ENCODE measurements at places on chromosomes 13 and 19.

GRCh38 chr19:1122972-1123363 is 19.2 kb downstream of the GPX4 start:
- DNase-seq = no peak

DNA sequence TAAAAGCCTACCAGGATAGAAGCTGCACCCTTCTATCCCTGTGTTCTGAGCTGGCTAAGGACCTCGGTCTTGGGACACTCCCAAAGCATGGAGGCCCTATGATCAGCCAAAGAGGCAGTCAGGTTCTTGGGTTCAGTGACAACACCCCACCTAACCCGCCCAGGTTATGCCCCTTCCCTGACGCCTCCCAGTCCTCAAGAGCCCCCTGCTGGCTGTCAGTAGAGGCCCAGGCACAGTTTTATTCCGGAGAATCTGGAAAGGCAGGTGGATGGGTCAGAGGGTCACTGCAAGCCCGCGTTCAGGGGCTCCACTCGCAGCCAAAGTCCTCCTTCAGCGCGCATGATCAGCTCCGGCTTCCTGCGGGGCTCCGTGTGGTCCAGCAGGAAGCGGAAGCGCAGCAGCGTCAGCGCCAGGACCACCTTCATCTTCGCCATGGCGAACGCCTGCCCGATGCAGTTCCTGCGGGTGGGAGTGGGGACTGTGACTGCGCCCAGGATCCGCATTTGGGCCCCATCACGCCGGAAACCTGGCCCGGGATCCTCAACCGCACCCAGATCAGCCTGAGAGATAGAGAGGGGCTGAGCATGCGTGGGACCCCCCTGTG is 22.3 kb downstream of the OR10H3 start:
- DNase-seq = no peak

DNA sequence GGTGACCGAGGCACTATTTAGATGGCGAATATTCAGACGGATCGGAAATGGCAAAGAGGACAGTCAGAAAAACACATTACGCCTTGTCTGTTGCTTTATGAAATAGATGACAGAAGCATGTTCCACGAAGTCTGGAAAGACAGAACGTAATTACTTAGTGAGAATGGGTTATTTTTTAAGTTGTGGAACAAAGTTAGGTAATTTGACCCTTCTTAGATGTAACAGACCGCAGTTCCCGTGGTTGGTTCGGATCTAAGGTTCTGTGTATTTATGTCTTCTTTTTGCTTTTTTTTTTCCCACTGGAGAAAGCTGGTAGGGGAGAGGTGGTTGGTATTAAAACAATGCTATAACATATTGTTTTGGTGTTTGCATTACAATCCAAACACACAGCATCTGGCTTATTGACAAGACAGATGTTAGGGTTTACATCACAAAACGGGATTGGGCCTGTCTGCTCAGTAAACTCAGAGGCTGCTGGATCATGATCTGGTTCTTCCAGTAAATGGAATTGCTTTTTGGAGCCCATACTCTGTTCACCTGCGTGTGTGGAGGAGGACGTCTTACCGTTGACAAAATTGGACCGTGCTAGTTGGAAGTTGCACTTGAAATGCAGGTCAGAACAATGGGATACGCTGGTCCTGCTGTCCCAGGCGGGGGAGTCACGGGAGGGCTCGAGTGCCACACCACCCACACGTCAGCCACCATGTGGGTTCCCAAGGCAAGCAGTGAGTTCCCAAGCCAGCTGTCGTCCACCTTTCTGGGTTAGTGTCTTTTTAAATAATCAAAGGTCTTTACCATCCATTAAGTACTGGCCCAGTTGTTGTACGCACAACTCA is 13.8 kb downstream of the ATP11A start:
- DNase-seq = no peak

GRCh38 chr13:71217827-71218226 is 649.2 kb downstream of the DACH1 start:
- peak; percentile 42 for DNase-seq

DNA sequence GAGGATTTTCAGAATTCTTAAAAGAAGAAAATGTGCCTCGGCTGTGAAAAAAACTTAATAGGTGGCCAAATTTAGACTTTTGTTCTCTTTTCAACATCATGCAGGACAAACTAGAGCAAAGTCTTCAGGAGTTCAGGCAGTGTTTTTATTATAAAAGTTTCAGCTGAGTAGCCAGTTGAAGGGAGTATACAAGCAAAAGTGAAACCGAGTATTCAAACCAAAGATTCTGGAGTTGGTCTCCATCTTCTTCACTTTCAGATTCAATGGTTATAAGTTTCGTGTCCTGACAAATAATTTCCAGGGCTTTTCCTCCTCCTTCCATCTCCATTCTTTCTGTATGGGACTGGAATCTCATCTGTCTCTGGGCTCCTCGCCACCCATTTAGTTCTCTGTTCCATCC is 379.7 kb downstream of the GPC5 start:
- DNase-seq = no peak

DNA sequence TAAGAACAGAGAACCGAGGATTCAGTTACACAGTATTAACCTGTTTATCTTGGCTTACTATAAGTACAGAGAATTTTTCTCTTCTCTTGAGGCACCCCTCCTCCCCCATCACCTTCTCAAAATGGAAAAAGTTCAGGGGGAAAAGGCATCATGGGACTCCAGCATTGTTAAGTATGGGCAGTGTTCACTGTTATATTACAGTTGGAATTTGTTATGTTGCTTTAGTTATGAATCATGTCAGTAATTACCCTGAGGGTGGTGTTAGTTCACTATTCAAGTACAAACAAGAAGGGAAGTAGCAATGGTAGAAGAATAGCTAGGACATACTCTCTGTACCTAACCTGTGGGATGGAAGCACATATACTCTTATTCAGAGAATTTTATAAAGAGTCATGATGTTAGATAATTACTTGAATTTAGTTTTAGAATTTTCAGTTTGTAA is 12.0 kb downstream of the LPAR6 start:
- DNase-seq = no peak

DNA sequence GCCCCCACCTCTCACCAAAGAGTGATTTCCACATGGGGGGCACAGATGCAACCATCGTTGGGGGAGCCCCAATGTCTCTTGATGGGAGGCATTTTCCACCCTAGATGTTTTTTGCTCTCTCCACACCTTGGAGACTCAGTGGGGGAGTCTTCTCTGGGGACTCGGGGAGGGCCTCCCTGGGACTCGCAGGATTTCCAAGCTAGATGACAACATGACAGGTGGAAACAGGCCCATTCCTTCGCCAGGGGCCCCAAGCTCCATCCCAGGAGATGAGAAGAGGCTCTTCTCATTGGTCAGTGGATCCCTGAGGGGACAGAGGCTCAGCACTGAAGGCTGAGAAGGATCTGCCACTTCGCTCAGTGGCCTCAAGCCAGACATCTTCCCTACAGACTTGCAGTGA is 12.7 kb upstream of the KIR2DL4 start:
- DNase-seq = no peak

GRCh38 chr13:102097708-102098107 is 304.1 kb downstream of the FGF14 start:
- DNase-seq = no peak
